GM23248 (cell line): ENCODE measurements at places on chromosomes 1 and 21. TPM values are rescaled to one million over a fixed set of nuclear protein-coding genes. Genes with fewer than 3 reads are reported as not detected.

DNA sequence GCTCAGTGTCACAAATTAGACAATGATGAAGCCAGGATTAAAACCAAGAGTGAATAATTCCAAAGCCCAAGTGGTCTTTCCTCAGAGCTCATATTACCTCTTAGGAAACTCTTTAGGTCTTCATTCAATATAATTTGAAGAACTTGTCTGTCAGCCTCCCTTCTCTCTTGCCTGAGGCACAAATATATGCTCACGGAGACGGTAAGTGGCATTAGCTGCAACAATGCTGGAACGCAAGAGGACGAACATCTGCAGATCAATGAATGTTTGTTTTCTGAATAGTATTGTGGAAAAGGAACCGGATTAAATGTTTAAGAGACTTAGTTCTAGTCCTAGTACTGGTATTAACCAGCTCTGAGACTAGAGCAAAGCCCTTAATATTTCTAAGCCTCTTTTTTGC, 39.7 kb upstream of the LYST start:
- no peak for DNase-seq

Gene SIM2
- not detected in 2 replicates for total RNA-seq

GRCh38 chr1:151594143-151594625, 17.7 kb upstream of the SNX27 start:
- DNase-seq: peak; percentile 59

Gene PEX14
- 13.9 and 16.9 TPM in 2 replicates for total RNA-seq

DNA sequence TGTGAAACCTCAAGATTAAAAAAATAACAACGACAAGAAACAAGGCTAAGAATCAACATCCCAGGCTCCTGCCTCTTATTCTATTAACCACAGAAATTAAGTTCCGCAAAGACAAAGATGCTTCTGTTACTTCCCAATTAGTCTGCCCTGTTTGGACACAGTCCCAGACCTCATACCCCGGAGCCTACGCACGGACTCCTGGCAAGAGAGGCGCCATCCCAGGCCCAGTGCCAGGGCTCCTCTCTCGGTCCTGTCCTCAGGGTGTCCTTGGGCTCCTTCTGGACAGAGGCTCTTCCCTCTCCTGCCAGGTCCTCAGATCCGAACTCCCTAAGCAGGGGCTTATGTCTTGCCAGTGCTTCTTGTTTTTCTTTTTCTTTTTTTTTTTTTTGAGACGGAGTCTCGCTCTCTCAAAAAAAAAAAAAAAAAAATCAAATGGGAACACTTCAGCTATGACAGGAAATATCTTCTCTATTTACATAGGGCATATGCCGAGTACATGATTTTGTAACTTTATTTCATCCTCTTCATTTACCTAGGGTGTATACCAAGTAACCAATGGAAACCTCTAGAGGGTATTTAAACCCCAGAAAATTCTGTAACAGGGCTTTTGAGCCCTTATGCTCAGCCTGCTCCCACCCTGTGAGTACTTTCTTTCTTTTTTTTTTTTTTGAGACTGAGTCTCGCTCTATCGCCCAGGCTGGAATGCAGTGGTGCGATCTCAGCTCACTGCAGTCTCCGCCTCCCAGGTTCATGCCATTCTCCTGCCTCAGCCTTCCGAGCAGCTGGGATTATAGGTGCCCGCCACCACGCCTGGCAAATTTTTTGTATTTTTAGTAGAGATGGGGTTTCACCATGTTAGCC, 11.7 kb upstream of the ENO1 start:
- peak; percentile 96 for DNase-seq

Gene SZT2
- 12.6 and 23.8 TPM in 2 replicates for total RNA-seq

Gene KAZN
- total RNA-seq: 4.9 and 5.4 TPM in 2 replicates

DNA sequence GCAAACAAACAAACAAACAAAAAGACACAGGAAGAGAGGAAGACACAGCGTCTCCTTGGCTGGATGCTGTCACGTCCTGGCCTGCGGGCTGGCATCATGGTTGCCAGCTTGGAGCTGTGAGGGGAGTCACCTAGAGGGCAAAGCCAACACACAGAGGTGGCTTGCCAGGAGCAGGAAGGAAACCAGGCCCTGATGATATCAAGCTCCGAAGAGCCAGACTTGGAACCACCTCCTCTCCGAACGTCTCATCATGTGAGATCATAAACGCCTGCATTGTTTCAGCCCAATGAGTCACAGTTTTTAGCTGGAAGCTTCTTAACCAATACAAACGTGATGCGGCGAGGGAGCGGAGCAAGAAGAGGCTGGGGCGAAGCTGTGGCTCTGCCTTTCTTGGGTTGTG, 8.7 kb downstream of the PLA2G2D start:
- peak; percentile 98 for DNase-seq

DNA sequence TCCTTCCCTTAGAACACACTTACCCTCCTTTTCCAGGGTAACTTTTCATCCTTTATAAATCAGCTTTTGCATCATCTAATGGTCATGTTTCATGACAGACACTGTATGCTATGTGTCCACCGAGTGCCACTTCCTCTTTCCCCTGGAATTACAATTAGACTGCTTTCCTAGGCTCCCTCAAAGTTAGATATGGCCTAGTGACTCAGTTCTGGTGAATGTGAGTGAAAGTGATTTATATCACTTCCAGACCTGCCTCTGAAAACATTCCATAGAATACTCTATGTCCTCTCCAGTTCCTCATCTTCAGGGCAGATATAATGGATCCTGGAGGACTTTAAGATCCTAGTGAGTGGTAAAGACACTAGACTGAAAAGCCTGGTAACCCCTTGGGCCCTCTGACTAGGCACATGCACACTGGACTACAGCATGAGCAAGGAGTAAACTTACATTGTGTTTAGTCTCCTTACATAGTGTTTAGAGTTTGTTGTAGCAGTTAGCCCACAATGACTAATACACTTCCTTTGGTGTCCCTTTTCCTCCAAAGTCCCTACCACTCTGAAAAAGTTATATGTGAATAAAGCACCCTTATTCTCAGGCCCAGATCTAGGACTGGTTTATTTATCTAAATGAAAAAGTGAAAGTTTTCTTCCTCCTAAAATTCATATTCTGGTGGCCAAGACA, 59.3 kb downstream of the GPR88 start:
- peak; percentile 87 for DNase-seq

- no peak for DNase-seq
Observed at GRCh38 chr1:9878404-9878803, 31.7 kb downstream of the CTNNBIP1 start.

GRCh38 chr21:36347962-36348328, 27.9 kb downstream of the MORC3 start:
- peak; percentile 61 for DNase-seq

Gene SELL
- not detected in 2 replicates for total RNA-seq

GRCh38 chr1:160767395-160768294, 28.3 kb upstream of the LY9 start:
- no peak for DNase-seq

GRCh38 chr1:85297855-85298629, 21.6 kb upstream of the BCL10 start:
- peak; percentile 97 for DNase-seq

DNA sequence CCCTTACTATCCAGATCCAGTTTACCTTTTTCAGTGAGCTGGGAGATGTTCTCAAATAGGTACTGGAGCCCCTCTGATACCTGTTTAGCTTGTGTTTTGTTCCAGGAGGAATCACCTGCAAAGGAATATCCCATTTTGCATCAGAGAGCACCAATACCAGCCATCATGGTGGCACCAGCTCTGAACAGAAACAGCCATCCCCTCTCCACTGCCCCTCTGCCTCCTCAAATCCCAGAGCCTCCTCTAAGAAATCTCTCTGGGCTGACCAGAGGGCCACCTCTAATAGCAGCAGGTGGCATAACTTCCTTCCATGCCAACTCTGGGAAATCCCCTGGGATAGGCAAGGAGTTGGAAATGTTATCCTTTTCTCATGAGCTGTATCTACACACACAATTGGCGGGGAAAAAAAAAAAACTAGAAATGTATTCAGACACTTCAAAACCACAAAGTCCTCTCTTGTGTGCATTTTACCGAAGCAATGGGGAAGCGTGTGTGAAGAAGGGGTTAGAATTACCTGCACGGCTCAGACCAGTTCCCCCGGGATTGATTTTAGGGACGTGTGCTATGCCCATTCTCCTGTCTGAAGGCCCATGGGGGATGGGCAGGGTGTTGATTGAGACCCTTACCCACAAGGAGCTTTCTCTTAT, 2.4 kb downstream of the PGLYRP4 start:
- no peak for DNase-seq

Gene RBP7
- total RNA-seq: not detected in 2 replicates

DNA sequence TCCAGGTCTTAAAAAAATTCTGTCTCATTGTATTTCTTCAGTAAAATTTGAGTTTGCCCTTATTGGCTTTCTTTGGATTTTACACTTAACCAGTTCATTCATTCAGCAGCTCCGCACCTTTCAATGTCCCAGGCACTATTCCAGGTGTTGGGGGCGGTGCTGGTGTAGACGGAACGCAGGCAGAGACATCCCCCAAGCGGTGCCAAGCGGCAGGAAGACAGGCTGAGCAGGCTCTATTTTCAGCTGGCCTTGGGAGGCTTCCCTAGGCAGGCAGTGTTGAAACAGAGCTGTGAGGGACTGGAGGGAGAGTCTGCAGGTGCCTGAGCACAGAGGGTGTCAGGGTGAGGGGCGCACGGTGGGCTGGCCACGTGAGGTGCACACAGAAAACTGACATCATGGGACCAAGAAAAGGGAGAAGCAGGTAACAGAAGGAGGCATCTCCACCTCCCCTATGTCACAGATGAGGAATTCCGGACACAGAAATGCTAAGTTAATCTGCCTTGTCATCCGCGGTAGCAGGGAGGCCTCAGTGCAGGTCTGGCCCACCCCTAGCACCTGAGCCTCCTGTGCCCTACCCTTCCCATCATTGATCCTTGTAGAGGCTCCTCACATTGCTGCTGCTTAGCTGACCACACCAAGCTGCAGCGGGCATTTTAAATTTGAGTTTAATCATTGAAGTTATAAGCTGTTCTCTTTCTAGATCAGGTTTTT, 40.8 kb downstream of the SLC37A1 start:
- DNase-seq: no peak

DNA sequence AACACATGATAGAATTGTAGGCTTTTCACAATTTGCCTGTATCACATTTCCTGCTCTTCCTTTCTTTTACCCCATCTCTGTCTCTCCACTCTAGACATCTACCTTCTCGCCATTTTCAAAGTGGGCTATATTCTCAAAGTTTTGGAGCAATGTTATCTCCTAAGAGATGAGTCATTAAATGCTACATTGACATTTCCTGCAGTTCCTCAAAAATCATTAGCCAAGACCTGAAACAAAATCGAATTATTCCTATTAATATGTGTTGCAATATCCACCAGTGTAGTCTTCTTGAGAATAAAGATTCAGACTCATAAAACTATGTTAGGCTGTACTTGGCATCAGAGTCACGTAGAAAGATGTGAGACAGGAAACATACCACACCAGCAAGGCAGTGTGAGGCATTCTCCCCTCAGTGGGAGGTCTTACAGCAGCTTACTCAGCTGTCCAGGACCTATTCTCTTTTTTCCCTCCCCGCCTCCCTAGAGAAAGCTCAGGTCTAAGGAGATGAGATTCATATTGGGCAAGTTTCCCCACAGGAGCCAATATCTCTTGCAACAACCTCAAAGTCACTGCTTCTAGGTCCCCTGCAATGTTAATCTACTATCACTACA, 38.8 kb downstream of the FRRS1 start:
- peak; percentile 39 for DNase-seq

DNA sequence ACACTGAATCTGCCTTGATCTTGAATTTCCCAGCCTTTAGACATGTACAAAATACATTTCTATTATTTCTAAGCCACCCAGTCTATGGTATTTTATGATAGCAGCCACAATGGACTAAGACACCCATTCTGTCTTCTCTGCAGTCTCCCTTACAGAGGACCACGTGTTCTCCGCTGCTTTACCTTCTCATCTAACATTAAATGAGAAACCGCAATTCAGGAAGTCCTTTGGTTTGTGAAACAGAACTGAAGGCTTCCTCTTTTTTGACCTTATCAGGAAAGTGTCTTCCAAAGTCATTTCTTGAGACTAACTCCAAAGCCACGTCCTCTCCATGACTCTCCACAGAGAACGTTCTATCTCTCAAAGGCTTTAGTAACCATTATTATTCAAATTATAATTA, 560.1 kb downstream of the OMA1 start:
- no peak for DNase-seq

- DNase-seq: no peak
Observed at GRCh38 chr1:37734629-37735591, 30.0 kb downstream of the EPHA10 start.

GRCh38 chr1:38898653-38899230, 17.4 kb upstream of the GJA9 start:
- DNase-seq: peak; percentile 44

- no peak for DNase-seq
Observed at GRCh38 chr1:150066838-150067183, 765 bp upstream of the VPS45 start.

Gene ACTL8
- 0.11 TPM in 1 of 2 replicates, not detected in the other for total RNA-seq

Gene CD53
- total RNA-seq: not detected in 2 replicates

GRCh38 chr1:15214527-15214926, 32.5 kb upstream of the FHAD1 start:
- DNase-seq: peak; percentile 44

DNA sequence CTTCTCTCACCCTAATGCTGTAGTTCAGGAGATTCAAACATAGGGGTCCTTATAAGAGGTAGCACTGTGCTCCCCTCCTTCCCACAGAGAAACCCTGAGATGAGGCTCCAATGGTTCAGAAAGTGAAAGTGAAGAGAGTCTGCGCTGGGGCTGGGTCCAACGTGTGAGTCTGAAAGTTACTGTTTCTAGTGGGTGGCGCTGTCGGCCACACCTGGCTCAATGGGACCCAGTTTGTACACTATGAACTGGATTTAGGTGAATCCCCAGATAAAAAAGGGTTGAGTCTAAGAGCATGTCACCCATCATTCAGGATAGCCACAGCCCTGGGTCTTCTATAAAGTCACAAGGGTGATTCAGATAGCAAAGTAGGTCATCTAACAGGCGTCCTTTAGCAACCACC, 2.8 kb downstream of the SMCP start:
- no peak for DNase-seq

Gene LRRN2
- total RNA-seq: 0.22 TPM in 1 of 2 replicates, not detected in the other

Gene KCNN3
- not detected in 2 replicates for total RNA-seq

- DNase-seq: peak; percentile 32
Observed at GRCh38 chr1:158180741-158181576, at the start of gene CD1D. TSS of gene CD1D (plus strand) at chr1:158180895. CDS start at chr1:158181102, 207 bp downstream.

Gene TLR5
- total RNA-seq: not detected in 2 replicates

- DNase-seq: no peak
Observed at GRCh38 chr1:166972193-166972592, 3.1 kb downstream of the ILDR2 start.
